ENCODE measurements at places on chromosomes 4 and X.
A peak's percentile ranks its signal among the peaks of the same experiment; 100 is the strongest.

GRCh38 chrX:132821974-132822633, 136.3 kb downstream of the HS6ST2 start:
- no peak for DNase-seq

DNA sequence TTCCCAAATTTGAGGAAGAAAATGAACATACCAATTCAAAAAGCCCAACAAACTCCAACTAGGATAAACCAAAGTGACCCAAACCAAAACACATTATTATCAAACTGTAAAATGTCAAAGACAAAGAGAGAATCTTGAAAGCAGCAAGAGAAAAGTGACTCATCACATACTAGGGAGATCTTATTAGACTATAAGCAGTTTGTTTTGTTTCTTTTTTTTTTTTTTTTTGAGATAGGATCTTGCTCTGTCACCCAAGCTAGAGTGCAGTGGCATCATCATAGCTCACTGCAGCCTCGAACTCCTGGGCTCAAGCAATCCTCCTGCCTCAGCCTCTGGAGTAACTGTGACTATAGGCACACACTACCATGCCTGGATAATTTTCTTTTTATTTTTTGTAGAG, 12.6 kb downstream of the C4orf36 start:
- no peak for DNase-seq

GRCh38 chr4:73257234-73257633, 1.4 kb downstream of the ANKRD17 start:
- DNase-seq = peak; percentile 61

- DNase-seq = no peak
These were observed 157.9 kb upstream of the DKK2 start for GRCh38 chr4:107194005-107194404.

DNA sequence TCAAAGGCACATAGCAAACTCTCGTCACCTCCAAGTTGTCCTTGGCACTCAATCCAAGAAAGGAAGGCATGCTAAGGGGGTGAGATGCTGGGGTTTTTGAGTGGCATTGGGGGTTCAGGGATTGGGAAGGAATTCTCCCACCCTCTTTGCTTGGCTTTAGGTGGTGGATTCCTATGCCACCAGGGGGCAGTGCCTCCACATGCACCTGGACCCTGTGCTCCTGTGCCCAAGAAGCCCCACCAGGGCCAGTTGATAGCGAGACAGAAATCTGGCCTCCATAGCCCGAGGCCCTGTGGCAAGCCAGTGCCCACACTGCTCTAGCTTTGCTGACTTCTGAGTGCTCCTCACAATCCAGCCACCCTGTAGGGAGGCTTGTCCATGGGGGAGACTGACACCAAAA, 2.0 kb upstream of the FATE1 start:
- no peak for DNase-seq

- no peak for DNase-seq
These were observed 62.3 kb downstream of the CLDN22 start for GRCh38 chr4:183257808-183258207.

- no peak for DNase-seq
These were observed 30.3 kb downstream of the MAGEA1 start for GRCh38 chrX:153209347-153209746.

DNA sequence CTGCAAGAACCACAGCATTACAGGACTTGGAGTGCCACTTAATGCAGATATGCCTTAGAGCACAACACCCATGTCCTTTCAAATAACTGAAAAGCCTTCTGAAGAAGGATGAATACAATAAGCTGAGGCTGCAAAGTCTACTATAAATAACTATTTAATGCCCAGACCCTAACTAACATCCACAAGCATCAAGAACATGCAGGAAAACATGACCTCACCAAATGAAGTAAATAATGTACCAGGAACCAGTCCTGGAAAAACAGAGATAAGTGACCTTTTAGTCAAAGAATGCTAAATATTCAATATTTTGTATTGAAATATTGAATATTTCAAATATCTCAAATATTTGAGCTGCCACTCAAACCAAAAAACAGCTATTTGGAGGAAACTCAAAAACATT, 16.9 kb downstream of the ACTRT1 start:
- DNase-seq = no peak

GRCh38 chrX:51144828-51145442, 187.7 kb upstream of the NUDT10 start:
- peak; percentile 2 for DNase-seq

- no peak for DNase-seq
These were observed 1055.2 kb upstream of the FTHL17 start for GRCh38 chrX:32126997-32127396.

GRCh38 chr4:112978691-112979472, 70.6 kb upstream of the ANK2 start:
- no peak for DNase-seq

- peak; percentile 44 for DNase-seq
These were observed 2.7 kb upstream of the BMX start for GRCh38 chrX:15497865-15498264.

DNA sequence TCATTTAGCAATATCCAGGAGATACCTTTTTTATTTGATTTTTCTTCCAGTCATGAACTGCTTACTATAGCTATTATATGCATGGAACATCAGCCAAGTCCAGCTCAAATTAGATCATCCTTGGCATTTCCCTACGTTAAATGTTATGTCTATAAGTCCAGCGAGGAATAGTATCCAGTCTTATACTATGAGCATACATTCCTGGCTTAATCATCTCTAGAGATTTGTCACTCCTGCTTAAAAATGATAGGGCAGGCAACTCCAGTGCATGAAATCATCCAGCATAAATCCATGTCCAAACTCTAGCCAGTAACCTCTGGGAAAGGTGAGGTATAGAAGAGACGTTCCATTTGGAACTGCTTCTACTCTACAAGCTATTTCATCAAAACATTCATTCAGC, 126.7 kb upstream of the VCX2 start:
- DNase-seq = no peak

DNA sequence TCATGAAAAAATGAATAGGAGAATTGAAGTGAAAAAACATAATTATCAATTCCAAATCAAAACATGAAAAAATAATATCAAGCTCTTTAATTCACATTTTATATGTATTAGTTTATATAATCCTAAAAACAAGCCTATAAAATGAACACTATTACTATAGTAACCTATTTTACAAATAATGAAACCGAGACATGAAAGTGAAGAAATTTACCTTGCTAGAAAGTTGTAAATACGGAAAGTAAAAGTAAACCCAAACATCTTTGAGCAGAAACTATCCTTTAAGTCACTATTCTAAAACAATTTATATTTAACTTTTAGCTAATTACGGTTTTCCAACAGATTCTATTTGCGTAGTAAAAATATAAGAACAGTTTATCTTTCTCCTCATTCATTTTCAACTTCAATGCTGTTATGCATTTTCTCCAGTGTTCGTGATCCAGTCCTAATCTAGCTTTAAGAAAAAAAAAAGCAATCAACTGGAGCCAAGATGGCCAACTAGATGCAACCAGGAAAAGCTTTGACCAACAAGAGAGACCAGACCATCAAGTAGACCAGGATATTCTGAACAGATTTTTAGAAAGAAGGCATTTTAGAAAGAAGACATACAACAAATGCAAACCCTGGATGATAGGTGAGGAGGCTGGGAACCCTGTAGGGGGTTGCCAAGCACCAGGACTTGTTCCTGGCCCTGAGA, 67.0 kb downstream of the DDX53 start:
- no peak for DNase-seq

GRCh38 chr4:52728691-52729240, 22.5 kb downstream of the ERVMER34-1 start:
- DNase-seq = no peak

DNA sequence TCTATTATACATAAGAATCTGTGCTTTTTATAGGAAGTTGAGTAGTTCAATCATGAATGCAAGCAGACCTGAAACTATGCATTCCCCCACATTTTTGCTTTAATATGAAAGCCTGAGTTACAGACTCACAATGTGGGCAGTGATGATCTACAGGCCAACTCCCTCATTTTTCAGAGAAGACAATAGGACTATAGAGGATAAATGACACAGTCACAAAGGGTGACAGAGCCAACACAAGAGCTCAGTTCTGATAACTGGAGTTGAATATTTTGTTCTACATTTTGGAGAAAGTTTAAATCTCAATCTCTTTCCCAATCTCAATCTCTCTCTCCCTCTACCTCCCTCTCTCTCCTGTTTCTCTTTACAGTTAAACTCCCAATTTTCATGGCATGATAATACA, 27.0 kb downstream of the MBNL3 start:
- no peak for DNase-seq

GRCh38 chrX:155086202-155086840, 15.0 kb downstream of the BRCC3 start:
- DNase-seq = peak; percentile 43

DNA sequence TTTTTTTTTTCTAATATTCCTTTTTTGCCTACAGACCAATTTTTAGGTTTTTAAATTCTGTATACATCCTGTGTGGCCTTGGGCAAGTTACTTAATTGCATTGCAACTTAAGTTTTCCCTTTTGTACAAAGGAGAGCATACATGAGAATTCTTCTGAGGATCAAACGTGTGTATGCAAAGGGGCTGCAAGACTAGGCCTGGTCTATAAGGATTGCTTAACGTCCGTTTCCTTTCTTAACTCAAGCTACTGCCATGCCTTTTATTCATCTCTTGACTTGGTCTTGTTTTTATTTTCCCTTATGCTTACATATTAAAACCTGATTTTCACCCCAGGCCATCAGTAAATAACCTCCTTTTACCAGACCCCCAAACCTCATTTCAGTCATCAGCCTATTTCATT, 13.6 kb downstream of the RBPJ start:
- DNase-seq = no peak

- no peak for DNase-seq
These were observed 680.6 kb downstream of the IQCM start for GRCh38 chr4:149135062-149135461.

- no peak for DNase-seq
These were observed 277.5 kb upstream of the AGTR2 start for GRCh38 chrX:115892787-115893671.

DNA sequence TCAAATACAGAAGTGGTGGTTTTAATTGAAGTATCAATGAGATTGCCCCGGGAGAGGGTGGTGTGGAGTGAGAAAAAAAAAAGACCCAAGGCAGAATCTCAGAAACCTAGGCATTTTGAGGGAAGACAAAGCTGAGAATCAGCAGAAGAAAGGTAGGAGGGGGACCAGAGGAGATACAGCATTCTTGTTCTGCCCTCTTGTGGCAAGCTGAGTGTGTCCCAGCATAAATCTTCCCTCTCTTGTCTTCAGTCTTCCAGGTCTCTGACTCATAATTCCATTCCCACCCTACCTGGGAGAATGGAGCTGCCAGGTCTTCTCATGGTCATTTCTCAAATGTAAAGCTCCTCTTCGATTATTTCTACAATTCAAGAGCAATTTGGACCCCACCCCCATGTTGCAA, 32.7 kb upstream of the MAGED1 start:
- DNase-seq = no peak

DNA sequence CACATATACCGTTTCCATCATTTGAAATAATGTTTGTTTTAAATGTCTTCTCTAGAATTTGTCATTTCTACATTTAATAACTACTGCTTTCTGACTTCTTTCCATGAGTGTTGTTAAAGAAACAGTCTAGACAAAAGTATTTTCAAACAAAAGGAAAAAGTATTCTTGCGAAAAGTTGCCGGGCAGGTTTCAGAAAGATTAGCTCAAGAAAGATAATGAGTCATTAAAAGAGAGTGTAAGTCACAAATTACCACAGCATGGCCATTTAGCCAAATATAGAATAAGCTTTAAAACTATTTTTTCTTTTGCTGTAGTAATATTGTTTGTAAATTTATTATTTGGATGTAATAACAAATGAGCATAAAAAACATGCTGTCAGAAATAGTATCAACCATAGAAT, 493.0 kb downstream of the TLL1 start:
- DNase-seq = no peak

DNA sequence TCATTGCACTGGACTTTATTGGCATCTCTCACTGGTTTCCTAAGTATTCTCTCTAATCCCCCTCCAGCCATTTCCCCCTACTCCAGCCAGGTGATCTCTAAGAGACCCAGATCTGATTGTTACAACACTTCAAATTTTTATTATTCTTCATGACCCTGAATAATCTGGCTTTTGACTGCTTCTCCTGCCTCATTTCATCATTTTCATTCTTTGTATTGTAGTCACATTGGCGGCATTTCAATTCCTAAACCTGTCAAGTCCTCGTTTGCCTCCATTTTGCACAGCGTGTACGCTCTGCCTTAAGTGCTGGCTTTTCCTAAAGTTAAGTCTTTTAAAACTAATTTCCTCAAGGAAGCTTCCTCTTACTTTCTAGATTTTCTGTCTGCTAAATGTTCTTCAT, 31.6 kb downstream of the UBE2K start:
- DNase-seq = no peak

GRCh38 chr4:150080337-150080736, 2.1 kb downstream of the DCLK2 start:
- no peak for DNase-seq

DNA sequence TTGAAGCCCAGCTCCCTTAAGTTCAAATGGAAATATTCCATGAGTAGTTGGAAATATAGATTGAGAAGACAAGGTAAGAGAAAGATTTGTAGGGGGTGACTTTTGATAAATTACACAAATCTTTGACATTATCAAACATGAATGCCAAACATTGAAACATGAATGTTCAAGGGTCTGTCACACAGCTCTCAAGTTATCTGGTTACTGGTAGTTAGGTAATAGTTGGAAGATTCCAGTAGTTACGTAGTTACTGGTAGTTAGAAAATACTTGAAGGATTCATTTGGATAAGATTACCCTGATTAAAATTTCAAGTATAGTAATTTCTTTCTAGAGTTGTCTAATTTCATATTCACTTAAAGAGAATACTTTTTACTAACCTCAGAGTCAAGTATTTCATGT, 20.7 kb downstream of the KIAA0232 start:
- no peak for DNase-seq

- DNase-seq = no peak
These were observed 1.8 kb downstream of the L1CAM start for GRCh38 chrX:153884136-153884535.

- DNase-seq = peak; percentile 51
These were observed 1.1 kb downstream of the SLC38A5 start for GRCh38 chrX:48468693-48469691.

DNA sequence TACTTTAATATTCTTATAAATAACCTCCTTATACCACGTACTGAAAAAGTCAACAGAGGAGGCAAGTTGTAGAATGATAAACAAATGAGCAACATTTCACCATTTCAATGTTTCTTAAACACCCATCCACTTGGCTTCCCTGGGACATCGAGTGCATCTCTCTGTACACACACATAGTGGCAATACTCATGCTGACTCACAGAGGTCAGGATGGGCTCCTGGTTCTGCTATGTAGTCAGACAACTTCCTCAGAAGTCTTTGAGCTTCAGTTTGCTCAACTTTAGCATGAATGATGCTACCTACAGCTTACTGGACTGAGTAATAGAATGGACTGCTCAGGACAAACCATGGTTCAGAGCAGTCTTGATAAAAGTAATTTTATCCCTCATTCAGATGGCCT, 56.9 kb downstream of the MAD2L1 start:
- DNase-seq = no peak

- DNase-seq = no peak
These were observed 12.7 kb downstream of the TSR2 start for GRCh38 chrX:54452920-54453319.

DNA sequence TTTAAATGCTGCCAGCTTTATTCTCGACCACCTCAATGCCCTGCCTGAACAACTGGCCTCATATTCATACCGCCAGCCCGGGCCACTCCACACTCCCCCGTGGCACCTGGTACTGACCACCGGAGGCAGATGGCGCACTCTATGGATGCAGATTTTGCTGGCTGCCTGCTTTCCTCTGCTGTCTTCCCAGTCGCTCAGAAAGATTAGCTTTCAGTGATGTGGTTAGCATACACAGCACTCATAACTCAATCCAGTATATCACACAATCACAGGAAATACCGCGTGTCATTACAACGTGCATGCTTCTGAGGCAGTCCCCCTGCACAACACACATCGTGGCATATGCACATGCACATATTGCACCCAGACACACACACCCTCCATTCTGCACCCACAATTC, 147.2 kb upstream of the BCOR start:
- no peak for DNase-seq
